Stimulated activated CD8-positive, alpha-beta memory T cell treated with anti-CD3 and anti-CD28 coated beads, Interleukin-7, amount 100 ng/mL, for 48 hours (primary cell): ENCODE measurements at places on chromosomes 4 and X.

DNA sequence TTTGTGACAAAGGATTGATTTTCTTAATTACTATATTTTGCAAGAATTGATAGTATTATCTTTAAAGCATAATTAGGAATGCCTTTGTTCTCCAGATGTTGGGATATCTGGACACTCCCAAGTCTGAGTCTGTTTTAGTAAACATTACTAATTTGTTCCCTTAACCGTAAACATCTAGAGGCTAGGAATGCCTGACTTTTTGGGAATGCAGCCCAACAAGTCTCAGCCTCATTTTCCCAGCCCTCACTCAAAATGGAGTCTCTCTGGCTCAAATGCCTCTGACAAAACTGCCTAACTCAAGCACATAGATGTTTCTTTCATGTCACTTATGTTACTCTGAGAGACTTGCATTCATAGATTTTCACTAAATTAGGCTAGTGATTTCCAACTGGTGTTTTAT, 297.0 kb upstream of the CLNK start:
- DNase-seq, result no peak

DNA sequence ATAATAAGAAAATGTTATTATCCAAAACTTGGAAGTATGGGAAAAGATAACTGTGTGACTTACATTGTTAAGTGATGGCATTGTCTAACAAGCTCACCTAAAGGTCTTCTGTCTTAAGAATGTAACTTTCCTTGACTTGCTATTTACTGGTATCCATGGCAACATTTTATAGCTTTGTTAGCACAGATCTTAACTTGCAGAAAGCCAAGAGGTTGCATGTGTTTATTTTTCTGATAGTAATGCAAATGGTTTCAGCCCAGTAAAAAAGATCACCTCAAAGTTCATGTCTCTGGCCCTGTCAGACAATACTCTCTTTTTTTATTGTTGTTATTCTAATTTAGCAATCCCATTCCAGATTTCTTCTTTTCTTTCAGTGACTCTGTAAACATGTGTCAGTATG, 425.3 kb downstream of the SPRY1 start:
- no peak for DNase-seq

GRCh38 chr4:52783069-52783468, 31.8 kb upstream of the ERVMER34-1 start:
- no peak for DNase-seq

GRCh38 chr4:16155528-16156169, 70.6 kb downstream of the TAPT1 start:
- no peak for DNase-seq

- DNase-seq, result no peak
Measured at GRCh38 chr4:1300466-1301455, 11.1 kb downstream of the MAEA start.

- DNase-seq, result no peak
Measured at GRCh38 chr4:40995850-40996249, 218.5 kb downstream of the APBB2 start.

DNA sequence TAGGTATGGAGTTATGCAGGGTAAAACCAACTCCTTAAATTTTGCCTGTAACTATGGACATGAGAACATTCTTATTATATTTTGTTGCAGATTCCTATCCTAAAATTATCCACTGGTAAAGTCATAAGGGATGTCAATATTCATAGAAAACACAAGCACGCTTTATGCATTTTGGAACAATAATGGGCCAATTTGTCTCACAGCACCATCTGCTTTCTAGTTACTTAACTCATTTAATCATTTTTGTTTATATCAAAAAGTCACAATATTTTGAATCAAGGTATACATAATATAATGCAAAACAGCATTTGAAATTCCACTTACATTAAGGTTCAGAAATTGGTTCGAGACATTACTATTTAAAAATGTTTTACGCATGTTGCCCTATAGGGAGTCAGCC, 203.0 kb downstream of the GABRG1 start:
- no peak for DNase-seq

- DNase-seq, result no peak
Measured at GRCh38 chr4:182973941-182974340, 56.8 kb upstream of the DCTD start.

DNA sequence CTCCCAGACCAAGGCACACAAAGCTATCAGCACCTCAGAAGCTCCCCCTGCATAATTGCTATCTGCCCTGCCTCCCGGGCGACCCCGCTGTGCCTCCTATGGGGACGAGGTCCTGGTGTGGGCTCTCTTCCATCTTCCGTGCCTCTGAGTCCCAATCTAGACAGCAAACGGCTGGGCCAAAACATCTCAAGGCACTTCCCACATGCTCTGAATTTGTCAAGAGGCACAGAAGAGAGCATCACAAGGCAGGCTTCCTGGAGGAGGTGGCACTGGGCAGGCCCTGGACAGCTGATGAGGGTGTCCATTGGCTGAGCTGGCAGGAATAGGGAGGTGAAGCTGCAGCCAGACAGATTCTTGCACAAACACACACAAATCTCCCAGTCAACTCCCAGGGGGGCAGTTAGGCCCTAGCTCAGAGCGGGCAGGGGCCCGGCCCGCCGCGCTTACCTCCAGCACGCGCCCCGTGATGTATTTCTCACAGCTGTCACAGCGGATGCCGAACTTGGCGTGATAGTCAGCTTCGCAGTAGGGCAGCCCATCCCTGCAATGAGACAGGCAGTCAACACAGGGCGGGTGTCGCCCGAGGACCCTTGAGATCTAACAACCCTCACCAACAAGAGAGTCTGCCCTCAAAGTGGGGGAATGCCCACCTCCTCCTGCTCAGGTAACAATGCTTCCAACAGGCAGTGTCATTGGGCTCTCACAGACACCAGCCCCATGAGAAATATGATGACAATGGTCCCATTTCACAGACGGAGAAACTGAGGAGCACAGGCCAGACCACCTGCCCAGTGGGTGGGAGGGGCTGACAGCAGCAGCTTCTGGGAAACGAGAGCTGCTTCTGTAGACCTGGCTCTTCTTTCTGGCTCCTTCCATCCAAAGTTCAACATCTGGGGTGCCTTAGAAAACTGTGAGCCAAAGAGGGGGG, 81.2 kb downstream of the ABLIM2 start:
- DNase-seq, result no peak

DNA sequence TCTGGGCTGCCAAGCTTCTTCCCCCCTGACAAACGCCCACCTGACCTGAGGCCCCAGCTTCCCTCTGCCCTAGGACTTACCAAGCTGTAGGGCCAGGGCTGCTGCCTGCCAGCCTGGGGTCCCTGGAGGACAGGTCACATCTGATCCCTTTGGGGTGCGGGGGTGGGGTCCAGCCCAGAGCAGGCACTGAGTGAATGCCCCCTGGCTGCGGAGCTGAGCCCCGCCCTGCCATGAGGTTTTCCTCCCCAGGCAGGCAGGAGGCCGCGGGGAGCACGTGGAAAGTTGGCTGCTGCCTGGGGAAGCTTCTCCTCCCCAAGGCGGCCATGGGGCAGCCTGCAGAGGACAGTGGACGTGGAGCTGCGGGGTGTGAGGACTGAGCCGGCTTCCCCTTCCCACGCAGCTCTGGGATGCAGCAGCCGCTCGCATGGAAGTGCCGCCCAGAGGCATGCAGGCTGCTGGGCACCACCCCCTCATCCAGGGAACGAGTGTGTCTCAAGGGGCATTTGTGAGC, 37.0 kb downstream of the HTRA3 start:
- DNase-seq, result no peak

DNA sequence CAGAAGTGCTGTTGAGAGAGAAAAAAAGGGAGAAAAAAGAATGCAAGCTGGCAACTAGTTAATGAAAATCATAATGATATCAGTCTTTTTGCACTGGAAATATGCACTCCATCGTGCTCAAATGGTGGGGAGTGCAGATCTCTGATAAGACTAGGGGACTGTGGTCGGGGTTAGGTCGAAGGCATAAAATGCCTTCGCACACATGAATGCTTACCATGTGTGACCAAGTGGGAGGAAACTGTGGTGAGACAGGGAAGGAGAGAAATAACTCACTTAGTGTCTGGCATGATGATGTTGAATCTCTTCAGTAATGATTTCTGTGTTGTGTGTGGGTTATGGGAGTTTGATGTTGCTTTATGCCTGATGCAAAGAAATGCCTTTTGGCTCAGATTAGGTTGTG, 358.9 kb downstream of the FBXO8 start:
- no peak for DNase-seq

DNA sequence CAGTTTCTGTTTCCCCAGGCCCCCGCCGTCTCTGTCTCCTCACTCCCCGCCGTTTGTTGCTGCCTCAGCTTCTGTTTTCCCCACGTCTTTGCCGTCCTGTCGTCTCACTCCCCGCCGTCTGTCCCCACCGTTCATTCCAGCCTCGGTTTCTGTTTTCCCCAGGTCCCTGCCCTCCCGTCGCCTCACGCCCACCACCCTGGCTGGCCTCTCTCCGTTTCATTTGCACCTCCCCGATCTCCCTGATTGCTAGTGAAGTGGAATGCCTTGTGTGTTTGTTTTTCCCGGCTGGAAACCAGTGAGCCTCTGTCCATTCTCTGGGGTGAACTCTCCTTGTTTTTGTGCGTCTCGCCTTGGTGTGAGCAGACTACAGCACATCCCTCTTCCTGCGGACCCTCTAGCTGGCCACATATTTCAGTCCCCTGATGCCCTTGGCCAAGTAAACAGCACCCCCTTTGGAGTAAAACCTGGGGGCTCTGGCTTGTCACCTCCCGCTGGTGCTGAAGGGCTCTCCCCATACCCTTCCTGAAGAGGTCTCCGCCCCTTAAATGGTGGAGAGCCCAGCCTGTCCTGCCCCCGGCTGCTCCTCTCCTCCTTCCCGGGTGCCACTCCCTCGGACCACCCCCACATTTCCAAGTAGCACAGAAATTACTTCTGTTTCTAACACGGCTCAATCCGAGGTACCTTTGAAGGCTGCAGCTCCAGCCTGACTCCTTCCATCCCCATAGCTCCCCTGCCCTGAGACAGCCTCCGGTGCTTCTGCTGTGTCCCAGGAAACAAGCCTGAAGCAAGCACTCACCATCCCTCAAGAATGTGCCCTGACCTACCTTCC, 13.2 kb downstream of the TMEM175 start:
- DNase-seq, result no peak

DNA sequence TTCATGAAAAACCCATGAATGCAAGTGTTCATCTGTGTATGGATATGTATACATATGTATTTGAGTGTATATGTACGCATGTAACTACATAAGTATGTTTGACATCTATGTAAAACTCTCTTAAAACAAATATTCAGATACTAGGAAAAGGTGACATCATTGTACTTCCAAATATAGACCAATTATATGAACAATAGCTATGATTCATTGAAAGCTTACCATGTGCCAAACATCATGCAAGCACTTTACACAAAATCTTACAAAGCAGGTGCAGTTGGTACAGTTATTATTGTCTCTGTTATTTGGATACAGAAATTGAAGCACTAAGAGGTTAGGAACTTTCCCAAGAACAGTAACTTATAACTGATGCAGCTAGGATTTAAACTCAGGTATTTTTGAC, 21.4 kb downstream of the MAGEB17 start:
- DNase-seq, result no peak

DNA sequence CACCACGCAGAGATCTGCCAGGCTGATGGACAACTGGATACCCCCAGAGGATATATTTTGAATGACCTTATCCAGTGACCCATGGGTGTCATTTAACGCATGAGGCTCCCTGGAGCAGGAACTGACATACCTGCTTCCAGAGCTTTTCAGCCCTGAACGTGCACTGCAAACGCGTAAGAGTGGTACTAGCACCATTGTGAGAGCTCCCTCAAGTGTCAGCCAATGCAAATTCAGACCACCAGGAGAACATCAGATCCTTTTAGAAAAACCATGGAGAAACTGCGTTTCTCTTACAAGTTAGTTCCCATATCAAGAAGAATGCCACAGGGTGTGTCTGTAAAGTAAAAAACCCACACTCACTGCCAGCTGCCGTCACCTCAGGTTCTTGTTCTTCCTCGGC, 7.3 kb downstream of the TREX2 start:
- DNase-seq, result no peak

DNA sequence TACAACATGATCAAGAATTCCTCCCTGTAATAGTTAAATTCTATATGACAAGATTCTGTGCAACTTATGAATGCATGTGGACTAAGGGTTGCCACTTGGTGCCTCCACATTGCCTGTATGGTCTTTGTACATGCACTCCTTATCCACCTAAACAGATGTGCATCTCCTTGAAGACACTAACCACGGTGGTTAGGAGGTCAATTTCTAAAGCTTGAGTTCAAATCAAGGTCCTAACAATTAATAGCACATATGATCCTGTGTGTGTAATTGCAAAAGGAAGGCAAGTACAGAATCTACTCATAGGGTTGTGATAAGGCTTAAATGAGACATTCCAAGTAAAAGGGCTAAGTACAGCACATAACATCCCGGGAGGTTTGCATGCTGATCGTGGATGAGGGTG, 1.5 kb upstream of the IL21 start:
- DNase-seq, result no peak

GRCh38 chrX:70621743-70622142, 177.1 kb downstream of the DLG3 start:
- DNase-seq, result no peak

GRCh38 chr4:53477038-53477565, 99.7 kb downstream of the FIP1L1 start:
- no peak for DNase-seq

DNA sequence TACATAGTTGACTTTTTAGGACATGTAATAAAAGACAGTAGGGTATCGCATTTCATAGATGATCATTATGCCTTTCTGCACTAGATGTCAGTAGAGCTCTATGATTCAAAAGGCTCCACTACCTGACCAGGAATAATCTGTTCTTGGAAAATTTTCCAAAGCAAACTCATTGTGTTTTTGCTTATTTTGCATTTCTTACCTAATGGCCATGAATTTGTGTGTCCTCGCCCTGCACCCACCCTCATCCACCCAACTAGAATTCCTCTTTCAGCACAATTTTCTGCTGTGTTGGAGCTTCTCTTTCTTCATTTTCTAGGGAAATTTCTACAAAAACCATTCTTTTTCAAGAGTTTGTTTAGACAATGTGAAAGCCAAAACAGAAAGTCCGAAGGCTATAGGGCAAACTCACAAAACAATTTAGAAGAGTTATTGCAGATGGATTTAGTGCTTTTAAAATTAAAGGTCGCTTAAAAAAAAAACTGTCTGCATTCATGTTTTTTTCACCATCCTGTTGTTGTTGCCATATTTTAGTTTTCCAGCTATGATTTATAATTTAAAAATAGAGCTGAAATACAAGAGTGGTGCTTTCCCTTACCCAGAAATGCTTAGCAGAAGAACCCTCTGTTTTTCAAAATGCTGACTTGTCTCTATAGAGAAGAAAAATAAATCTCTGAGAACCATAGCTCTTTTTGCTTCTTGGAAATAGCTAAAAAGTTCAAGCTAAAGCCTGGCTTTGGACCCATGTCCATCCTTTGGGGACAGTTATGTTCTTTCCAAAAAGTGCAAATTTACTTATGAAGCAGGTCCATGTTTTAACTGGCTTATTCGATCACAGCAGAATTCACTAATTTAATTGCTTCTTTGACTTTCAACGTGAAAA, 183.7 kb downstream of the SPATA18 start:
- no peak for DNase-seq

- DNase-seq, result no peak
Measured at GRCh38 chr4:91963486-91963885, 340.3 kb upstream of the GRID2 start.

- DNase-seq, result no peak
Measured at GRCh38 chrX:85109235-85109634, 105.6 kb downstream of the APOOL start.
